ENCODE measurements at places on chromosomes 3 and 15. TPM values are rescaled to one million over a fixed set of nuclear protein-coding genes. Genes with fewer than 3 reads are reported as not detected.

GRCh38 chr15:49331442-49331841, 91.6 kb upstream of the FGF7 start:
- no peak for DNase-seq
- no peak overlapping the region for H3K27ac ChIP-seq
- no peaks in the 10 kb centered on the region for H3K27me3 ChIP-seq
- H3K36me3 ChIP-seq, result peaks cover 2% of the 10 kb centered on the region
- no peaks in the 10 kb centered on the region for H3K4me1 ChIP-seq

DNA sequence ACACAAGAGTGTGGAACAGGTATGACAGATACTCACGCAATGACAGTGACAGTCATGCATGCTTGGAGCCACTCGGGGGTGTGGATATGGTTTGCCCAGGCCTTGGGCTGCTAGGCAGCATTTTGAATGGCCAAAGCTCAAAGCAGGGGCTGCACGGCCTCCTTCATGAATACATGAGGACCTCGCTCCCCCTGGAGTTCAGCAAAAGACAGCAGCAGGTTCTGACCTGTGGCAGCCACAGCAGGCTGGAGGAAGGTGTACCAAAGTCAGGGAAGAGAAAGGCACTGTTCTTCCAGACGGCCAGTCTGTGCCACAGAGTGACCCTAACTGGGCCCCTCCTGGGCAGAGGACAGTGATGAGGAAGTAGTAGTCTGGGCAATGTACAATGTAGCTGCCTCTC, 88.2 kb upstream of the C2CD4B start:
- no peak overlapping the region for H3K4me3 ChIP-seq
- peak; percentile 23 for DNase-seq
- no peaks in the 10 kb centered on the region for H3K36me3 ChIP-seq
- no peaks in the 10 kb centered on the region for H3K27me3 ChIP-seq
- H3K27ac ChIP-seq, result no peak overlapping the region

- H3K36me3 ChIP-seq, result no peaks in the 10 kb centered on the region
- no peaks in the 10 kb centered on the region for H3K27me3 ChIP-seq
- DNase-seq, result no peak
- H3K4me1 ChIP-seq, result no peaks in the 10 kb centered on the region
Measured at GRCh38 chr3:53817211-53817610, 29.0 kb downstream of the CHDH start.

DLEC1 gene
- not detected for polyA plus RNA-seq

PRICKLE2 gene
- 3.0 TPM for polyA plus RNA-seq

GRCh38 chr3:140552403-140552802, 125.5 kb upstream of the TRIM42 start:
- H3K36me3 ChIP-seq, result no peaks in the 10 kb centered on the region
- no peaks in the 10 kb centered on the region for H3K27me3 ChIP-seq
- H3K27ac ChIP-seq, result no peak overlapping the region
- H3K4me3 ChIP-seq, result no peak overlapping the region
- no peak for DNase-seq

GRCh38 chr3:39292961-39293360, 13.1 kb upstream of the CX3CR1 start:
- DNase-seq, result no peak
- no peak overlapping the region for H3K27ac ChIP-seq
- H3K4me1 ChIP-seq, result no peaks in the 10 kb centered on the region
- H3K36me3 ChIP-seq, result no peaks in the 10 kb centered on the region

DNA sequence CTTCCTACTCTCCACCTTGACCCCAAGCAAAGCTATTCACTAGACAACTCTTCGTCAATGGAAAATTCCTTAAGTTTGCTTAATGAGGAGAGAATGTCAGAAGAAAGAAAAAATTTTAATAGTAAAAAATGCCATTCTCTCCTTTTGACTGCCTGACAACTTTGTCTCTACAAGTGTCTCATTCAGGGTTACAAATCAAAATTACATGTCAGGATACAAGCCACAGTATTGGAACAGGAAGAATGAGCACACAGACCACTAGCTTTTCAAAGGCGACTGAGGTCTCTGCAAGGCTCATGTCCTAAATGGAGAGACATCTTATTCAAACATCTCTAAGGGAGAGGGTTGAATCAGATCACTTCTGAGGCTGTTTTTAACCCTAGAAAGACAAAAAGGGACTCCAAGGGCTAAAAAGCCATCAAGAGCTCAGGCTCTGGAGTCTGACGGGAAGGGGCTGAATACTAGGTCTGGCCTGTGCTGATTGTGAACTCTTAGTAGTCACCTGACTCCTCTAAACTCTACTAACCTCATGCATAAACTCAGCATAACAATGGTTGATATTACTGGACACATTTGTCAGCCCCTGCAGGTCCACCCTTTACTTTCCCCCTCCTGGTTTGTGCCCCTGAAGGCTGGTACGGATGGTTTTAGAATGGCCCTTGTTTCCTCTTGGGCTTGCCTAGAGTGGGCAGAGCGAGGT, 12.8 kb upstream of the MEIS2 start:
- peaks cover 58% of the 10 kb centered on the region for H3K27me3 ChIP-seq
- no peak for DNase-seq
- H3K4me1 ChIP-seq, result peaks cover 2% of the 10 kb centered on the region
- H3K27ac ChIP-seq, result no peak overlapping the region

DNA sequence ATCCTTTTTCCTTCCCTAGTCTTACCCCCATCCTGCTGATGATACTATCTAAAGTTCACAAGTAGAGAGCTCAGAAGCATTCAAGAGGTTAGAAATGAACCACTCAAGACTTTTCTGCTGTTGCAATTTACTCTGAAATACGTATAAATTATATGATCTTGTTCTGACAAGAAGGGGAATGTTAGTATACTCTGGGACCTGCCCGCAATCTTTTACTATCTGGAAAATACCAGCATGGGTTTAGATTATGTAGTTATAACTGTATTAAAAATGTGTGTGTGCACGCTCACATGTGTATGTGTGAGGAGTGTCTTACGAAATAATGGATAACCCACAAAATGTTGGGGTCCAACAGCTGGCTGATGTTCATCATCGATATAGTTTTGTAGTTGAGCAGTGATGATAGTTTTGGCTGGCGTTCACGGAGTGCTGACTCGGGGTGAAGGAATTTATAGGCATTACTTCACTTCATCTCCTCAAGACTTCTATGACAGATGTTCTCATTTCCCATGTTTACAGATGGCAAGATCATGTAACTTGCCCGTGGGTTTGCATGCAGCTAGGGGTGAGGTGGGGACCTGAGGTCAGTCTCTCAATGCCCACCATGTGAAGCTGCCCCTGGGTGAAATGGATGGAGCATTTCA, 297.5 kb upstream of the LYSMD4 start:
- H3K4me3 ChIP-seq, result no peak overlapping the region
- H3K4me1 ChIP-seq, result no peaks in the 10 kb centered on the region
- no peak for DNase-seq
- H3K27me3 ChIP-seq, result no peaks in the 10 kb centered on the region
- H3K36me3 ChIP-seq, result no peaks in the 10 kb centered on the region
- H3K27ac ChIP-seq, result no peak overlapping the region

GRCh38 chr15:99986297-99987118, 253.3 kb upstream of the LYSMD4 start:
- DNase-seq, result no peak
- H3K4me1 ChIP-seq, result no peaks in the 10 kb centered on the region
- no peaks in the 10 kb centered on the region for H3K27me3 ChIP-seq
- H3K4me3 ChIP-seq, result no peak overlapping the region
- no peak overlapping the region for H3K27ac ChIP-seq

DNA sequence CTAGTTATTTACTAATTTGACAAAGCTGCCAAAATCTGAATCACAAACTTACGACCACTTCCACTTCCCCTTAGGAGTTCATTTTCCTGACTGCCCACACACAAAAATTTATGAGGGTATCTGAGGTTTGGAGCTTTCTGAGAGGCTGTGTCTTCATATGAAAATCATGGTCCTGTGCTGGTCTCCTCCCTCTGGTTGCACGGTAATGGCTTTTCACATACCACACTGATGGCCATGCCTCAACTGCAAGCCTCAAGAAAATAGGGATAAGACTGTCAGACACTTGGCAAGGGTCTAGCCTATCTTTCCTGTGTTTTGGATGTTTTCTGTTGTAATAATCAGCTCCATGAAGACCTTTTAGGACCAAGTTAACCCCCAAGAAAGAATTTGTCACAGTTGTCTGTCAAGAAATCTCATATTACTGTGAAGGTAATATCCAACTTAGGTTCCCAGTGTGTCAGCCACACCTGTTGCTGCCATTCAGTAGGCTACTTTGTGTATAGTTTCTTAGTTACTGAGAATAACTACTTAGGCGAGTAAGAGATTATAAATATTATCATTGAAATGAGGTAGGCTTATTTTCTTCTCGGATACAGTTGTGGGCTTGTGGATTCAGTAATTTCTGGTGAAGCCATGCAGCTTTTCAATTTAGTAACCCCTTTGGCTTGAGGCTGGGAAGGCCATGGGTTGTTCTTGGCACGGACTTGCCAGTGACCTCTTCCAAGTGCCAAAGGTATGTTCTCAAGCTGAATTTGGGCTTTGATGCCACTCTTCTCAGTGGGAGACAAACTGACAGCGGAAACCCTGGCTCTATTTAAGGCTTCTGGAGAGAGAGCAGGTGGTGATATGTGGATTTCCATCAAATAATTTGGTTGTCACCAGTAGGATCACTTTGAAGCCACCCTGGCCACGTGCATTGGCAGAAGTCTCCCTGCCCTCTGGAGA, 101.1 kb downstream of the RYR3 start:
- H3K36me3 ChIP-seq, result no peaks in the 10 kb centered on the region
- DNase-seq, result no peak
- H3K4me1 ChIP-seq, result no peaks in the 10 kb centered on the region
- H3K4me3 ChIP-seq, result no peak overlapping the region

ZMYND10 gene
- 0.33 TPM for polyA plus RNA-seq

DNA sequence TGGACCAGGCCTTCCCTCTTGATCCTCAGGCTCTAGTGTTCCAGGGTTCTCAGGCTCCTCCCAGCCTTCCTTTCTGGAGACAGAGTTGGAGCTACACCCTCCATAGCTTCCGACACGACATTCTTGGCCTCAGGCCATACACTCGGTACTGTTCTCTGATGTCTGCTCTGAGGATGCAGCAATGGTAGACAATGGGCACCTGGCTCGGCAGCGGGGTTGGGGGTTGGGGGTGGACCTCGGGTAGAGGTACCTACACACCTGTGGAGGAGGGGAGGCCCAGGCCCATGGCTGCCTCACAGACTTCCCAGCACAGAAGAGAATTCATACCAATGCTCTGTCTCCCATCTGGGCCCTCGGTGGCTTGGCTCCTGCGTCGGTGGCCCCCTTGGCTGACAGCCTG, 21.4 kb downstream of the CCDC13 start:
- DNase-seq, result no peak
- no peaks in the 10 kb centered on the region for H3K36me3 ChIP-seq
- no peak overlapping the region for H3K4me3 ChIP-seq
- no peaks in the 10 kb centered on the region for H3K4me1 ChIP-seq
- no peaks in the 10 kb centered on the region for H3K27me3 ChIP-seq
- H3K27ac ChIP-seq, result no peak overlapping the region

GRCh38 chr15:80823120-80823519, 44.0 kb downstream of the CEMIP start:
- H3K4me1 ChIP-seq, result no peaks in the 10 kb centered on the region
- no peaks in the 10 kb centered on the region for H3K27me3 ChIP-seq
- no peak for DNase-seq
- no peaks in the 10 kb centered on the region for H3K36me3 ChIP-seq

DNA sequence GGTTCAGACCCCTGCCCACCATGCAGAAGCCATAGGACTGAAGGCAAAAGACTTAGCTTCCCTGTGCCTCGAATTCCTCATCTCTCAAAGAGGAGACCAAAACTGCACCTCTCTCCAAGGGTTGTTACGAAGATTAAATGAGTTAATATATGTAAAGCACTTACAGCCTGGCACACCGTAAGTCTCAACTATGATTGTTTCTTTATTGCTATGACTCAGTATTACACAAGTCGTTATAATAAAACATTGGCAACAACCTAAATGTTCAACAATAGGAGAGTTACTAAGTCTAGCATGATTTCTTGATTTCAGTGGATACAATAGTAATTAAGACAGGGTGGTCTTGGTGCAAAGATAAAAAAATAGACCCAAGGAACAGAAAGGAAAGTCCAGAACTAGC, 19.6 kb upstream of the FGD5 start:
- peak; percentile 21 for DNase-seq
- H3K27me3 ChIP-seq, result no peaks in the 10 kb centered on the region
- peaks cover 12% of the 10 kb centered on the region for H3K4me1 ChIP-seq
- no peak overlapping the region for H3K27ac ChIP-seq

DNA sequence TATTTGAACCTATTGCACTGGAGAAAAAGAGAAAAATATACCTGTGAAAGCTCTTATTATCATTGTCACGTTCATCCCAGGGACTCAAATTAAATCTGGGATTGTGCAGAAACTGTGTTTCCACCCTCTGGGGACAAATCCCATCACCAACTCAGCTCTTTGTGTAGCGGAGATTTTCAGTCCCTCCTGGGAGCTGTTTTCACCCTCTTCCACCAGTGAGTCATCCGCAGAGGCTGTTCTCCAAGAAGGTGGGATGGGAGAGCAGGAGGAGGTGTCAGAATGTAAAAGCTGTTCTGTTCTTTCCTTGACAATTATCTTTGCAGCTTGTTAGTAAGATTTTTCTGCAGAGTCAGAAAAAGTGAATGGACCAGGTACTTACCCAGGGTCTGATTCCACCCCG, 28.0 kb downstream of the SV2B start:
- no peak for DNase-seq
- no peaks in the 10 kb centered on the region for H3K4me1 ChIP-seq
- H3K4me3 ChIP-seq, result no peak overlapping the region
- H3K36me3 ChIP-seq, result no peaks in the 10 kb centered on the region
- no peaks in the 10 kb centered on the region for H3K27me3 ChIP-seq

GRCh38 chr15:78977091-78977571, 32.3 kb upstream of the CTSH start:
- H3K4me1 ChIP-seq, result no peaks in the 10 kb centered on the region
- H3K36me3 ChIP-seq, result no peaks in the 10 kb centered on the region
- no peaks in the 10 kb centered on the region for H3K27me3 ChIP-seq
- no peak for DNase-seq
- no peak overlapping the region for H3K27ac ChIP-seq

GRCh38 chr3:171072432-171072831, 45.9 kb upstream of the SLC2A2 start:
- no peak overlapping the region for H3K27ac ChIP-seq
- DNase-seq, result no peak
- H3K36me3 ChIP-seq, result peaks cover 4% of the 10 kb centered on the region
- no peaks in the 10 kb centered on the region for H3K4me1 ChIP-seq
- no peaks in the 10 kb centered on the region for H3K27me3 ChIP-seq
- H3K4me3 ChIP-seq, result no peak overlapping the region

DNA sequence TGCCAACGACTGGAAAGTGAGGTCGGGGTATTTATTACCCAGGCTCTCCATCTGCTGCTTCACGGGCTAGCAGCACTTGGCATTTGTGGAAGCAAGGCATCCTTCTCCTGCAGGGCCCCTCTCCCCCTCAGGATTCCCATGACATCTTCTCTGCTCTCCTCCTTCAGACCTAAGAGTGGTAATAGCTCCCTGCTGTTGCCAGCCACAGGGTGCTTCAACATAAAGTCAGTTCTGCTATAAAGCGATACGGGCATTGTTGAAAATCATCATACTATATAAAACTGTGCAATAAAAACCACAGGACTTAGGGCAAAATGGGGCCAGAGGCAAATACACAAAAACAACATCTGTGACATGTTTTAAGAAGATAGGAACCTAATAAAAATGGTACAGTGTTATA, 391.8 kb upstream of the ADAMTS9 start:
- H3K27ac ChIP-seq, result no peak overlapping the region
- H3K4me1 ChIP-seq, result no peaks in the 10 kb centered on the region
- H3K27me3 ChIP-seq, result no peaks in the 10 kb centered on the region
- H3K4me3 ChIP-seq, result no peak overlapping the region
- DNase-seq, result no peak
